ENCODE measurements at places on chromosomes 6 and 20.

DNA sequence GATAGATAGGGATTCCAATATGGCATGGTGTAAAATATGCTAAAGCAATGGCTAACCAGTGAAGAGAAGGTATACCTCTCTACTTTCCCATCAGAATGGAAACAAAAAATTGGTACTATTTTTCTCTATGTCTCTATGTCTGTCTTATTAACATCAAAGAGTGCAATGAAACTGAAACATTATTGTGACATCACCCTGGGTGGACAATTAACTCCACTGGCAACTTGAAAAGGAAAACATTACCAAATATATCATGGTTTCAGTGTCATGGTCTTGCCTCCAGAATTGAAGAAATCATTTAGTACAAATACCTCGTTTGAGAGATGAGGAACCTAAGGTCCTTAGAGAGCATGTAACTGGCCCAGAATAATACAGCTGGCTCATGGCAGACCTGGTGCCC, 1132.5 kb upstream of the MAP3K7 start:
- no peak for DNase-seq

- no peak for DNase-seq
These were observed 34.7 kb upstream of the ARFGEF2 start for GRCh38 chr20:48886811-48887210.

- no peak for DNase-seq
These were observed 5.0 kb upstream of the ADGRF1 start for GRCh38 chr6:47047097-47047478.

DNA sequence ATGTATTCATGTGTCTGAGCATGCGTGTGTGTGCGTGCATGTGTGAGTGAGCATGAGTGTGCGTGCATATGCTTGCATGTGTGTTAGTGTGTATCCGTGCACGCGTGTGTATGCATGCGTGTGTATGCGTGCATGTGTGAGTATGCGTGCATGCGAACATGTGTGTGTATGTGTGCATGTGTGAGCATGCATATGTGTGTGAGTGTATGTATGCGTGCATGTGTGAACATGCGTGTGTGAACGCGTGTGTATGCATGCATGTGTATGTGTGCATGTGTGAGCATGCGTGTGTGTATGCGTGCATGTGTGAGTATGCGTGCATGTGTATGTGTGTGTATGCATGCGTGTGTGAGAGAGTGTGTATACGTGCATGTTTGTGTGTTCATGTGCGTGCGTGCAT, 77.9 kb downstream of the SMOC2 start:
- DNase-seq: no peak

DNA sequence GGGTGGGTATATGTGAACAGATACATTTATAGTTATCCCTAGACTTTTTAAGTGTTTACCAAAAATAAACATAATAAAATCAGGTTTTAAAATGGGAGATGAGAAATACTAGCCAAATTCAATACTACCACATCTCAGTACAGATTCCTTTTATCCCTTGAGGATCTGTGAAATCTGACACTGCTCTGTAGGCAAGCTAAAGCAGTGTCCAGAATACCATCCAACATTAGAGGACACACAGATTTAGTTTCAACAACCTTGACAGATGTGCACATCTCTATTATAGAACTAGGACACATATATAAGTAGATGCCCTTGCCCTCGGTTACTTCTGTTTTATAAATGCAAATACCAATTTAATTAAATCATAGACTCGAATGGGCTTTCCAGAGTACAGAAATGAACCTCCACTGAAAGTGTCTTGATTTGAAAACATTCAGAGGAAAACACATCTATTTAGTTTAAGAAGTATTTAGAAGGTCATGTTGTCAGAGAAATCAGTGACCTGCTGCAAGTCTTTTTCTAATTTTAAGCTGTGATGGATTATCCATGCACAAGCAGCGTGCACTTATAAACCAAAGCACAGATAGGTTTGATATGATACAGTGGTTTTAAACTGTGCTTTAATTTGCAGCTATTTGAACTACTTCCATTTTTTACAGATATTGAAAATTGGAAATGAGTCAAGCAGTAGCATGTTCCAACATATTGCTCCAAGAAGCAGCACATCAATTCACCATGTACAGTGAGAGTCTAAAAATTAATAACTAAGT, 156.3 kb upstream of the EPHA7 start:
- no peak for DNase-seq

DNA sequence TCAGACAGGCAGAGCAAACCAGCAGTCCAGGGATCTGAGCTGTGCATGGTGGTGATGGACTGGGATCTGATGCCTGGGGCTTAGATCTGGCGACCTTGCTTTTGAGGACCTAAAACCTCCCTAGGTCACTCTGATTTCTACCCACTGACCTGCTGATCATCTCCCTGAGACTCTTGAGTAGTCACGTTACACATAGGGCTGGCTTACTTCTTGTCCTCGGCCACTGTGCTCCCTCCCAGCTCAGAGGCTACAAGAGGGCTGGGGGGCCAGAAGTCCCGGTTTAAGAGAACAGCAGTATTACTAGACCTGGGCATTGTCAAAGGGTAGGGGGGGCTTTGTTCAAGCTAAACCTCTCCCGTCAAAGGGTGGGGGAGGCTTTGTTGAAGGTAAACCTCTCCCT, 5.5 kb downstream of the DYNLT1 start:
- no peak for DNase-seq
